Left lung (tissue), 14 donors: ENCODE measurements at places on chromosomes 5 and 9. TPM values are rescaled to one million over a fixed set of nuclear protein-coding genes. Genes with fewer than 3 reads are reported as not detected.
A peak's percentile ranks its signal among the peaks of the same experiment; 100 is the strongest.

SPINK13 gene
- not detected for total RNA-seq

GRCh38 chr5:137822158-137822764 is 45.4 kb upstream of the MYOT start:
- DNase-seq, result no peak
- no peak overlapping the region for H3K27ac ChIP-seq
- no peaks in the 10 kb centered on the region for H3K27me3 ChIP-seq
- no peaks in the 10 kb centered on the region for H3K36me3 ChIP-seq

PCDHAC1 gene
- total RNA-seq, result 6.7 TPM

GRCh38 chr5:113381791-113382190 is 53.0 kb downstream of the TSSK1B start:
- peaks cover 3% of the 10 kb centered on the region for H3K4me1 ChIP-seq
- H3K27ac ChIP-seq, result no peak overlapping the region
- no peak overlapping the region for H3K4me3 ChIP-seq
- DNase-seq, result no peak
- H3K27me3 ChIP-seq, result peaks cover 50% of the 10 kb centered on the region

DNA sequence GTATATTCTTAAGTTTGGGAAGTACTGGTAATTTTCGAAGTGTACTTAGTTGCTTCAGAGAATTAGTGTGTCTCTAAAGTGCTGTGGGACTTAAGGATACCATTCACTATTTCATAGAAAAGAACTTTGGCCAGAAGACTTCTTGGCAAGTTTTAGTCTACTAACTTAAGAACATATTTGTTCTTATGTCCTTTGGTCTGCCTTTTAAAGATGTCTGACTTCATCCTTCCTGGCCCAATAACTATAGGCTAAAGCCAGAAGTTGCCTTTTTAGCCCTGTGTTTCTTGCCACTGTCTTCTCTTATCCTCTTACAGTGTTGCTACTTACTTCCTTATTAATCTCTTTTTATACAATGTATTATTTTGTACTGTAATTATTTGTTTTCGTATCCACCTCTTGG is 6.3 kb downstream of the RBM27 start:
- no peaks in the 10 kb centered on the region for H3K27me3 ChIP-seq
- H3K4me3 ChIP-seq, result no peak overlapping the region
- peaks cover 54% of the 10 kb centered on the region for H3K4me1 ChIP-seq
- no peaks in the 10 kb centered on the region for H3K36me3 ChIP-seq
- no peak for DNase-seq

CDC25C gene
- total RNA-seq, result 2.0 TPM

- no peaks in the 10 kb centered on the region for H3K36me3 ChIP-seq
- H3K27ac ChIP-seq, result no peak overlapping the region
- no peak overlapping the region for H3K4me3 ChIP-seq
- no peaks in the 10 kb centered on the region for H3K4me1 ChIP-seq
- DNase-seq, result no peak
Observed at GRCh38 chr5:35101016-35101415, 53.3 kb upstream of the AGXT2 start.

GOLM1 gene
- 30.9 TPM for total RNA-seq

IFNA2 gene
- not detected for total RNA-seq

DNA sequence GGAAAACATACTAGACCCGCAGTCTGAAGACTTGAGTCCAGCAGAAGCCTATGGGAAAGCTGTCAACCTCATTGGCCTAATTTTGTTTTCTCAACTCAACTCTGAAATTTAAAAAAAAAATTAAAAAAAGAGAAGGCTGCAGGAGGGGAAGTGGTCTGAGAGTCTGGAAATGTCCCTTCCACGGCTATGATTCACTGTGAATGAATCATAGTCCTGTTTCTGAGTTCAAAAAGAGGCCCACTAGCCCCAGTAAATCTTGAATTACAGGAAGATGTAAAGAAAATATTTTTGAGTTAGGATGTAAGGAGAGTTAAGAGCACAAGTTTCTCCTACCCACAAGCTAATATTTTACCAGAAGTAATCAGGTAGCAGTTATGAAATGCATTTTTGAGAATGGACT is 565.5 kb upstream of the DMAC1 start:
- H3K4me1 ChIP-seq, result no peaks in the 10 kb centered on the region
- H3K36me3 ChIP-seq, result no peaks in the 10 kb centered on the region
- no peaks in the 10 kb centered on the region for H3K27me3 ChIP-seq
- H3K4me3 ChIP-seq, result no peak overlapping the region
- no peak for DNase-seq

ADAMTS13 gene
- total RNA-seq, result 1.2 TPM

SLC27A6 gene
- total RNA-seq, result 0.61 TPM

DNA sequence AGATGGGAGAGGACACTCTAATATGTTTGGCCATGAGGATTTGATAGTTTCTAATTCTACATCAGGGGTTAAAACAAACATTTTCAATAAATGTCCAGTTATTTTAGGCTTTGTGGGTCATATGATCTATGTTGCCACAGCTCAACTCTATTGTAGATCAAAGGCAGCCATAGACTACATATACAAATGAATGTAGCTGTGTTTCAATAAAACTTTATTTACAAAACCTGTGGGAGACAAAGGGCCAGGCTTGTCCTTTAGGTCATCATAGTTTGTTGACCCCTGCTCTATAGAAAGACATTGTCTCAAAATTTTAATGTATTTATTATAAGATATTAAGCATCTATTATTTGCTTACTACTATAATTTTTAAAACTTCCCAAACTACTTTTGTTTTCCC is 325.4 kb upstream of the MEF2C start:
- no peaks in the 10 kb centered on the region for H3K36me3 ChIP-seq
- no peak overlapping the region for H3K4me3 ChIP-seq
- no peaks in the 10 kb centered on the region for H3K4me1 ChIP-seq

DNA sequence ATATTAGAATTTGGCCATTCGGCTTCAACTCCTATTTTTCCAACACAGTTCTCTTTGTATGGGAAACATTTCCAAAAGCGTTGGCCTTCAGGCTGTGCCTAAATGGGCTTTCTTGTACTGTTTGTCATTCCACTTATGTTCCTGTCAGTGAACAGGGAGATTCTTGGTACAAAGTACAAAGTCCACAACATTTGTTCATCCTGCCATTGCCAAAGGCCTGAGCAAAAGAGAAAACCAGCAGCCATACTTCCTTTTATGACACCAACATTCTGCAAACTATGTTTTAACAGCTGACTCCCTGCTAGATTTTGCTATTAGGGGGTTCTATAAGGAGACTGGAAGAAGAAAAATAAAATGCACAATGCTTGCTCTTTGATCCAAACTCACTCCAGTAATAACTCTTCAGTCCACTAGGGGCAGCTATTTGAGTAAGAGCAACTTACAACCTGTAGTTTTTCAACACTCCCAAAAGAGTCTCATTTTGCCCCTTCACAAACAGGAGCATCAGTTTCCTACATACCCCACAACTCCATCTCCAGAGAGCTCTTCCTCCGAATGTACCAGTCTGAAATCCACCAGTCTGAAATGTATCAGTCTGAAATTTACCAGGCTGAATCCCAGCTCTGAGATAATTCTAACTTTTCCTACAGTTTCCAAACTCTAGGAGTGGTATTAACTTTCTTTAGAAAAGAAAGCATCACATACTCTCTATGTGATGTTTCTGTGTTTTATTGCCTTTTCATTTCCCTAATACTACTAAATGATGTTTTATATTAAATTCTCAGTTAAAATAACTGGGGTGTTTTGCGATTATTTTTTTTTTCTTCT is 693.8 kb downstream of the DNAH5 start:
- H3K27me3 ChIP-seq, result no peaks in the 10 kb centered on the region
- no peak overlapping the region for H3K27ac ChIP-seq
- H3K4me1 ChIP-seq, result no peaks in the 10 kb centered on the region
- DNase-seq, result no peak

DNA sequence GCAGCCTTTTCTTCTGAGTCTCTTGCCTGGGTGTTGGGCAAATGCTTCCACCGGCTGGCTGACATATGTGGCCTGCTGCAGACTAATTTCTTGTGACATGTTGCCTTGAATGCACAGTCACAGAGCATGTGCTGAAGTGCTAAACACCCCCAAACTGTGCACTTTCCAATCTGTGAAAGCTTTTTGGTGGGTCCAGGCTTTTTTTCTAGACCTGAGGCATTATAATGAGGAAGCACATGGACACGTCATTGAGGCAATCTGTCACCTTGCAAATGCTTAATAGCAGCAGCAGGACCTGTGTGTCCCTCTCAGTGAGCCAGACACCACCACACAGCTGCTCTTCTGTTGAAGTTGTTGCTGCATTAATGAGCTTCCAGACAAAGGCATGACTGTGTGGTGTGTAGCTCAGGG is 274.7 kb downstream of the ELAVL2 start:
- H3K4me1 ChIP-seq, result no peaks in the 10 kb centered on the region
- no peaks in the 10 kb centered on the region for H3K36me3 ChIP-seq
- no peaks in the 10 kb centered on the region for H3K27me3 ChIP-seq
- DNase-seq, result no peak

DNA sequence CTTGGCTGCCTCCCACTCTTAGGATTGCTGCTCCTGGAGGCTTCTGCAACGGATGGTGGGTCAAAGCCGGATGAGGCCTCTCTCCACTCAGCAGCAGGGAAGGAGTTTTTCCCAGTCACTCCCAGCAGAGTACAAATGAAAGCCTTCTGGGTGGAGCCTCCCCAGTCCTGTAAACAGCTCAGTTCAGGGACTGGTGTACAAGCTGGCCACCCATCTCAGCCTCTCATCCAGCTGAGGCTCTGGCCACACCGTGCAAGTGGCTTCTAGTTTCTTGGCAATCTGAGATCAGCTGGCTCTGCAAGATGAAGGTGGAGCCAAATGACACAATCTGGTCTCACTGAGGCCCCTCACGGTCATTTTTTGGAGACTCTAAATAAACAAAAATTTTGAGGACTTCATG is 10.0 kb downstream of the GPX3 start:
- peaks cover 31% of the 10 kb centered on the region for H3K4me1 ChIP-seq
- H3K27ac ChIP-seq, result peak overlapping the region; percentile 69
- no peak overlapping the region for H3K4me3 ChIP-seq
- no peak for DNase-seq

CCDC183 gene
- total RNA-seq, result 0.44 TPM

- no peak overlapping the region for H3K27ac ChIP-seq
- peaks cover 67% of the 10 kb centered on the region for H3K27me3 ChIP-seq
- no peak for DNase-seq
- no peak overlapping the region for H3K4me3 ChIP-seq
Observed at GRCh38 chr5:50964746-50965653, 298.6 kb downstream of the PARP8 start.

LOX gene
- total RNA-seq, result 59.1 TPM

- H3K4me1 ChIP-seq, result no peaks in the 10 kb centered on the region
- H3K27me3 ChIP-seq, result no peaks in the 10 kb centered on the region
- DNase-seq, result no peak
- H3K27ac ChIP-seq, result no peak overlapping the region
- no peaks in the 10 kb centered on the region for H3K36me3 ChIP-seq
- H3K4me3 ChIP-seq, result no peak overlapping the region
Observed at GRCh38 chr5:145562931-145563330, 272.2 kb downstream of the PRELID2 start.

DNA sequence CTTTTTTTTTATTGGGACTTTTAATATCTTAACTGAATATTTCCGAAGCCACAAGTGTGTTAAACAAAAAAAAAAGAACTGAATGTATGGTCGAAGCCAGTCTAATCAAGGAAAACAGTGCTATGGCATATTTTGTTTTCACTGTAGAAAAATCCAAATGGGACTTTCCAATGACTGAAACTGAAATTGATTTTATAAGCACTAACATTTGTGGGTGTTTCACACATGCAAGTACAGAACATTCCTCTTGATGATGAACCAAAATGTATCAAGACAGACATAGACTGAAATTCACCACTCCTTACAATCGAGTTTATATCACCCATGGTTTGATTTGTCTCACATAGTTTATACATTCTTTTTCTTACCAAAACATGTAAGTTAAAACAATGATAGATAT is 1026.8 kb downstream of the CDH18 start:
- no peak overlapping the region for H3K27ac ChIP-seq
- H3K4me1 ChIP-seq, result no peaks in the 10 kb centered on the region
- no peaks in the 10 kb centered on the region for H3K36me3 ChIP-seq
- H3K27me3 ChIP-seq, result no peaks in the 10 kb centered on the region
- no peak for DNase-seq
- no peak overlapping the region for H3K4me3 ChIP-seq

DNM1 gene
- 17.2 TPM for total RNA-seq

DNA sequence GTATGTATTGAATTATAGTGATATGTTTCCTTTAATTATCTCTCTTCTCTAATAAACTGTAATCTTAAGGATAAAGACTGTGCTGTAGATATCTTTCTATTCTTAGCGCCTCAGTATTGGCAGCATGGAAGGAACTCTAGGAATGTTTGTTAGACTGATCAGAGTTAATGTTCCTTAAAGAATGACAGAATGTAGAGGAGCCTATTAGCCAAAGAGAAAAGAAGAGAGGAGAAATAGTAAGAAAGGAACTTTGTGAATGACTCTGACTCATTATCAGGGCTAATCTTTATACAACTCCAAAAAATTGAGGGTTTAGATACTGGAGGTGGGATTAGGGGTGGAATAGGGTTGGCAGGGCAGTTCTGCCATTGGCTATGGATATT is 59.0 kb upstream of the NUDT12 start:
- H3K27ac ChIP-seq, result no peak overlapping the region
- no peak overlapping the region for H3K4me3 ChIP-seq
- no peaks in the 10 kb centered on the region for H3K4me1 ChIP-seq
- DNase-seq, result no peak
- no peaks in the 10 kb centered on the region for H3K27me3 ChIP-seq
- no peaks in the 10 kb centered on the region for H3K36me3 ChIP-seq

DNA sequence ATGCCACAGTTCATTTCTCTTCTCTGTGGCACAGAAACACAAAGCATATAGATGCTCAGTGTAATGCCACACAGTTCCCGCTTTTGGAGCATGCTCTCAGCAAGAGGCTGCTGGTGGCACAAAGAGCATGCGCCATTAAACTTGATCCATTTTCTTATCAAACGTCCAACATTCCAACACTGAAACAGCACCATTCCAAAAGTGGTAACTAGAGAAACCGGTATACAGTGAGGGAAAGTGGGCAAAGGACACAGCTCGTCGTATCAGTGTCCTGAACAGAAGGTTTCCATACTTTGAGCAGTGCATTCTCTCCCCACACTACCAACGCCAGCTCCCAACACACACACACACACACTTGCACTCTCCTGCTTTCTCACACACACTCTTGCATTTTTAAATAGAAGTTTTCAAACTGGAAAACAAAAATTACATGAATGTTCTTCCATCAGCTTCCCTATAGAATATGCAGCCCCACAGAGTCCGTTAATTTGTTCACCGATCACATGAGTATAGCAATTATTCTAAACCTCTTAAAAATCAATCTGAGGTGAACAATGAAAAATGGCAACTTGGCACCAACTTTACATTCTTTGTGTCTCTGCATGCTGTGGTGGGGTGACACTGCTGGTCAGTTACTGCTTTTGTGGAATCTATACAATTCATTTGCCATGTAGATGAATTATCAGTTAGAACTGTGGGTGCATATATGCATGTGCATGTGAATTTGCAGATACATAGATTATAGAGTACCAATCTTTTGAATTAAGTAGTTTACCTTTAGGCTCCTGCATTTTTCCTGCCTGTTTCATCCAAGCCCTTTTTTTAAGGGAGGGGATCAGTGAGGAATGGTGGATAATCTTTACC is 5.7 kb downstream of the NFIB start:
- peaks cover 13% of the 10 kb centered on the region for H3K4me1 ChIP-seq
- DNase-seq, result no peak
- H3K36me3 ChIP-seq, result no peaks in the 10 kb centered on the region

MAST4 gene
- 57.6 TPM for total RNA-seq

GRCh38 chr9:113919871-113920270 is 43.8 kb downstream of the ZNF618 start:
- no peak overlapping the region for H3K4me3 ChIP-seq
- H3K4me1 ChIP-seq, result no peaks in the 10 kb centered on the region
- no peaks in the 10 kb centered on the region for H3K36me3 ChIP-seq

PCDHGB5 gene
- total RNA-seq, result 9.1 TPM

PCDHGB3 gene
- 1.5 TPM for total RNA-seq
